ENCODE measurements at places on chromosomes 16 and 17.

- H3K27me3 ChIP-seq: no peaks in the 10 kb centered on the region
- no peak for DNase-seq
- H3K27ac ChIP-seq: no peak overlapping the region
- H3K4me1 ChIP-seq: peaks cover 10% of the 10 kb centered on the region
- H3K36me3 ChIP-seq: no peaks in the 10 kb centered on the region
Measured at GRCh38 chr17:80429356-80430275, 14.6 kb downstream of the ENDOV start.

DNA sequence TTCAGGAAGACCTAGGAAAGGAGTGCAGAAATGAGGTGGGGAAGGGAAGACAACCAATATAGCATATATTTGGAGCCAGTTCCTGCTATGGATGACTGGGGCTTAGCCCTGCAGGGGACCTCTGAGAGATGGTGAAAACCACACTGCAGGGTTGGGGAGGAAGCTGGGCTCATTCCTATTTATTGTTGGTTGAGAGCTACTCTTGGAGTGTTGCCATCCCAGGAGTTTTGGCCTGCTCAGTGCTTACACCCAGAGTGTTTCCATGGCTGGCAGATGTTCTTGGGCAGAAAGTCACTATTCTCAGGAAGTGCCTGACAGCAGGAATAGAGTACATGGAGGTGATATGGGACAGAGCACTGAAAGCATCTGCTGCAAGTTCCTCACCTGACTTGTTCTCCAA, 145.8 kb downstream of the SPACA3 start:
- no peaks in the 10 kb centered on the region for H3K36me3 ChIP-seq
- no peak for DNase-seq
- H3K27ac ChIP-seq: no peak overlapping the region
- H3K4me1 ChIP-seq: no peaks in the 10 kb centered on the region
- no peaks in the 10 kb centered on the region for H3K27me3 ChIP-seq

- no peak overlapping the region for H3K4me3 ChIP-seq
- DNase-seq: no peak
- H3K27me3 ChIP-seq: no peaks in the 10 kb centered on the region
- peaks cover 30% of the 10 kb centered on the region for H3K36me3 ChIP-seq
- H3K4me1 ChIP-seq: peaks cover 19% of the 10 kb centered on the region
Measured at GRCh38 chr17:28760601-28761562, 17.1 kb downstream of the TRAF4 start.

DNA sequence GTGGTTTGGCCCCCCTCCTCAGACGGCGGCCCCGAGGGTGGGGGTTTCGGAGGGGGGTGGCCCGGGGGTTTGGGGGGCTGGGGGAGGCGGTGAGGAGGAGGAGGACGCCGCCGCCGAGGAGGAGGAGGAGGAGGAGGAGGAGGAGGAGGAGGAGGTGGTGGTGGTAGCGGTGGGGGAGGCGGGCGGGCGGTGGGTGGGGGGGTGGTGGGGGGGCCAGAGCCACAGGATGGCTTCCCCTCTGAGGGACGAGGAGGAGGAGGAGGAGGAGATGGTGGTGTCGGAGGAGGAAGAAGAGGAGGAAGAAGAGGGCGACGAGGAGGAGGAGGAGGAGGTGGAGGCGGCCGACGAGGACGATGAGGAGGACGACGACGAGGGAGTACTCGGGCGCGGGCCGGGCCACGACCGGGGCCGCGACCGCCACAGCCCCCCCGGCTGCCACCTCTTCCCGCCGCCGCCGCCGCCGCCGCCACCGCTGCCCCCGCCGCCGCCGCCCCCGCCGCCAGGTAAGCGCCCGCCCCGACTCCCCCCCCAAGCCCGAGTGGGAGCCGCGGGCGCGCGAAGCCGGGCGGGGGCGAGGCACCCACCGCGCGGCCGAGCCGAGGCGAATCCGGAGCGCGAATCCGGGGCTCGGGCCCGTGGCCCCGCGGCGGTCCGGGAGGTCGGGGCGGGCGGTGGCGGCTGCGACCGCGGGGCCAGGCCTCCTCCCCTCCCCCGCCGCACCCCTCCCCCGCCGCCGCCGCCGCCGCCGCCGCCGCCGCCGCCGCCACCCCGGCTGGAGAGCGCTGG, 3.8 kb upstream of the CHD3 start:
- peak overlapping the region; percentile 77 for H3K4me3 ChIP-seq
- peak overlapping the region; percentile 91 for H3K27ac ChIP-seq
- DNase-seq: peak; percentile 80
- peaks cover 8% of the 10 kb centered on the region for H3K36me3 ChIP-seq

- H3K27me3 ChIP-seq: no peaks in the 10 kb centered on the region
- H3K4me3 ChIP-seq: no peak overlapping the region
- H3K4me1 ChIP-seq: peaks cover 7% of the 10 kb centered on the region
- H3K36me3 ChIP-seq: no peaks in the 10 kb centered on the region
- peak overlapping the region; percentile 42 for H3K27ac ChIP-seq
Measured at GRCh38 chr16:31430380-31431052, 2.4 kb upstream of the COX6A2 start.

GRCh38 chr17:19897090-19897837, 29.5 kb upstream of the ULK2 start:
- H3K27me3 ChIP-seq: no peaks in the 10 kb centered on the region
- no peak overlapping the region for H3K27ac ChIP-seq
- H3K36me3 ChIP-seq: peaks cover 6% of the 10 kb centered on the region
- no peak for DNase-seq
- H3K4me3 ChIP-seq: no peak overlapping the region

DNA sequence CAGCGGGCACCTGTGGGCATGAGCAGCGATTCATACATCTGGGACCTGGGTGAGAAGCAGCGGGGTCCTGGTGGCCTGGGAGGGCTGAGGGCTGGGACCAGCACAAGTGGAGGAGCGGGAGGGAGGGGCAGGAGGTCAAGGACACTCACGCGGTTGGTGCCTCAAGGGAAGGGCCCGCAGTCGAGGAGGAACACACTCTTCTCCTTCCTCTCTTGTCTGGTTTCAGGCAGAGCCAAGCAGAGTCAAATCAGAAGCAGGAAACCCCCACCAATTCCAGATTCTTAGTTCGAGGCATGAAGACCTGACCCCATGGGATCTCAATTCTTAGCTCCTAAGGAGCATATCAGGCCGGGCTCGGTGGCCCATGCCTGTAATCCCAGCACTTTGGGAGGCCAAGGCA, 15.7 kb downstream of the DNAI2 start:
- H3K27me3 ChIP-seq: peaks cover under 1% of the 10 kb centered on the region
- H3K27ac ChIP-seq: peak overlapping the region; percentile 25
- H3K4me1 ChIP-seq: peaks cover 30% of the 10 kb centered on the region
- no peaks in the 10 kb centered on the region for H3K36me3 ChIP-seq
- DNase-seq: no peak

DNA sequence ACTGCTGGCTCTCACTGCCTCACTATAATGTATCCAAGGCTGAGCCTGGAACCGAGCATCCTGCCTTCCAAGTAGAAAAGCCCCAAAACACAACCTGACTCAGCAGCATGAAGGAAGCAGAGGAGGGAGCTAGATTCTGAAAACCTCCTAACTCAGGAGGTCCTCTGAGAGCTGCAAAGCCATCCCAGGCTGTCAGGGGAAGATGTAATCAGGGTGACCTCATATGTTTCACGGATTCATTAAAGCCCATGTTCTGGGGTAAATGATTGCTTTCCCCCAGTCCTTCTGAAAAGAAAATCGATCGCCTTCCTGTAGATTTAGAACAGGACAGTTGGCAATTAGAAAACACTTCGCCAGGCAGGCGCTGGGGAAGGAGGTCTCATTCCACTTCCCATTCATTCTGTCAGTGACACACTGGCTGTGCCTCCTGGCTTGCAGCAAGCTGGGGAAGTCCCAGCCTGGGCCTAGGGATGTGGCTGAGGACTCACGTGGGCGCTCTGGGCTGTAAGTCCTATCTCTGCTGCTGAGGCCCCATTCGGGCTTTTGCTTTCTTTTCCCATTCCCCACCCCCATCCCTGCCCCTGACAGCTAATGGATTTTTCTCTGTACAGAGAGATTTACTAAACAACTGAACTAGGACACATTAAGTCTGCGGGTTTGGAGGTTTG, 75.7 kb upstream of the TMEM132E start:
- H3K4me3 ChIP-seq: no peak overlapping the region
- no peaks in the 10 kb centered on the region for H3K36me3 ChIP-seq
- H3K4me1 ChIP-seq: peaks cover 8% of the 10 kb centered on the region
